ENCODE measurements at places on chromosomes 7 and 10. TPM values are rescaled to one million over a fixed set of nuclear protein-coding genes. Genes with fewer than 3 reads are reported as not detected.
A peak's percentile ranks its signal among the peaks of the same experiment; 100 is the strongest.

DNA sequence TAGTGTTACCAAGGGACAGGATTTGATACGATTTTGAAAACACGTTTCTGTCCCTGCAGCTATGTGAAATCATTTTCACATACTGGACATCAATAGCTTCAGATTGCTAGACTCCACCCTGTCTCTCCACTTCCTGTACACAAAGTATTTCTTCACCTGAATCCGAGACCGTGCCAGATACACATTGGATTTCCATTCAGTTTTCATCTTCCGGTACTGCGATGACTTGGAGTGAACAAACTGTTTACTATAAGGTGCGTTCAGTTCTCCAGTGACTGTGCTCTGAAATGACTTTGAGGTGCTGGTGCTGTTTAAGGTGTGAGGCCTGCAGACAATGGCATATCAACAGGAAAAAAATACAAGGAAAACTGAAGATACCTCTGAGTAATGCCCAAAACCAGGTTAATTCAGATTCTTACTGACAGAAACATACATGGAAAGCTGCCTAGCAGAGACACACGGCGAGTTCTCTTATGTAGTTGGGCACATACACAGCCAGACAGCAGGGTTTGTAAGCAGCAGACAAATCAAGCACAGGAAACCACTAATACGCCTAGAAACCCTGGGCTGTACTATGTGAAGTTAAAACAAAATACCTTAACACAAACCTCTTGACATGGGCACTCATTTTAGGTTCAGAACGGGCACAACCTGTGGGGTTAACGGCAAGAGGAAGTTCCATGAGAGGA, 119.2 kb downstream of the GALNT11 start:
- no peak for DNase-seq

GRCh38 chr10:13993673-13994089, 337.0 kb downstream of the FRMD4A start:
- DNase-seq = no peak

DNA sequence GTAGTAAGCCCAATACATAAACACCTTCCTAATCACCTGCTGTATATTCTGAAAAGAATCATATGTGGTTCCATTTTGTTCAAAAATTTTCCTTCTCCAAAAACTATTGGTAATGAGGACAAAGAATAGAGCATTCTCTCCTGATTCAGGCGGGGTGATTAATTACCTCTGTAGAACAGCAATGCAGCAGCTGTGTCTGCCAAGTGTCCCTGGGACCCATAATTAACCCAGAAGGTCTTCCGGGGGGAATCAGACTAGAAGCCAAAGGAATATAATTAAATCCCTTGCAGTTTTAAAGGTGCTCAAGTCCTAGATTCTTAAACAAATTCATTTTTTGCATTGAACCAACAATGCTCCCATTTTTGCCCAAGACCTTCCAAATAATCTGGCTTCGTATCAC, 60.3 kb upstream of the ABLIM1 start:
- DNase-seq = no peak

DNA sequence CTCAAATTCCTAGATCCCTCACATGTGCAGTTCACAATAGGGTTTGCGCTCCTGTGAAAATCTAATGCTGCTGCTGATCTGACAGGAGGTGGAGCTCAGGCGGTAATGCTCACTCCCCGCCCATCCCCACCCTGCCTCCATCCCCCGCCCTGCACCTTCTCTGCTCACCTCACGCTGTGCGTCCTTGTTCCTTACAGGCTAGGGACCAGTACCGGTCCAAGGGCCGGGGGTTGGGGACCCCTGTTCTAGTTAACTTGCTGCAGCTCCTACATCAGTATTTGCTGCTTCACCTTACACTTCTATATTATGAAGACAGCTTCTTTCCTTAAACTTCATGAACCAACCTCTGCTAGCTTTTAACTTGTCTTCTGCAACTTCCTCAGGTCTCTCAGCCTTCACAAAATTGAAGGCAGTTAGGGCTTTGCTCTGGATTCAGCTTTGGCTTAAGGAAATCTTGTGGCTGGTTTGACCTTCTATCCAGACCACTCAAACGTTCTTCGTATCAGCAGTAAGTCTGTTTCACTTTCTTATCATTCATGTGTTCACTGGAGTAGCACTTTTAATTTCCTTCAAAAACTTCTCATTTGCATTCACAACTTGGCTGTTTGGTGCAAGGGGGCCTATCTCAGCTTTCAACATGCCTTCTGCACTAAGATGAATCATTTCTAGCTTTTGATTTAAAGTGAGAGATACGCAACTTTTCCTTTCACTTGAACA, 1.7 kb upstream of the TNKS2 start:
- no peak for DNase-seq

The VPS50 gene
- total RNA-seq = 38.3 TPM

DNA sequence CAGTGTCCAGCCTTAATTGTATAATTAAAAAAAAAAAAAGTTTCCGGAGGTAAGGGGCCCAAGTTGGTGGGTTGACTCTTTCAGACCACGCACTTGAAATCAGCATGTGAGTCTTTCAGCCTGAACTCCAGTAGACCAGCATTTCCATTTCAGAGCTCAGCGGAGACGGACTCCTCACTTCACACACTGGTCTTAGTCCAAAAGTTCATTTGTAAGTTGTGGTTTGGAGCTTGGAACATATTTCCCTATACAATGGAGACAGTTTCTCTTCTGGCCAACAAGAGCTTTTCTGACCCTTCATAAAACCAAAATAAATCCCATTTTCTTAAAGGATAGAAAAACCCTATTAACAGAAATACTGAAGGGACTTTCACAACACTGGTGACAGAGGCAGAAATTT, 41.0 kb downstream of the ATXN7L1 start:
- DNase-seq = no peak

The CALHM1 gene
- not detected for total RNA-seq

- no peak for DNase-seq
Measured at GRCh38 chr7:74129887-74130286, 44.3 kb upstream of the EIF4H start.

The GIMAP1 gene
- 1.3 TPM for total RNA-seq

GRCh38 chr10:122592161-122592560, 31.6 kb downstream of the DMBT1 start:
- no peak for DNase-seq

GRCh38 chr7:115128154-115128553, 206.3 kb downstream of the MDFIC start:
- DNase-seq = no peak

DNA sequence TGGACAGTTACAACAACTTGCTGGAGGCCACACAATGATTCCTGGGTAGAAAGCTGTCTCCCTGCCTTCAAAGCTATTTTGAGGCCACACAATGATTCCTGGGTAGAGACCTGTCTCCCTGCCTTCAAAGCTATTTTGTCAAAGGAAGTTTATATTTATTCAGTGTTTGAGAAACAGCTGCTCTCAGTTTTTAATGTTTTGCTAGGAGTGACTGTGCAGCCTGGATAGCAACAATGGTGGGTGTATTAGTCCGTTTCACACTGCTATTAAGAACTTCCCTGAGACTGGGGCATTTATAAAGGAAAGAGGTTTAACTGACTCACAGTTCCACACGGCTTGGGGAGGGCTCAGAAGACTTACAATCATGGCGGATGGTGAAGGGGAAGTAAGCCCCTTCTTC, 3.9 kb upstream of the SGPL1 start:
- no peak for DNase-seq

The RNLS gene
- total RNA-seq = 6.5 TPM

The SRGN gene
- 153 TPM for total RNA-seq

DNA sequence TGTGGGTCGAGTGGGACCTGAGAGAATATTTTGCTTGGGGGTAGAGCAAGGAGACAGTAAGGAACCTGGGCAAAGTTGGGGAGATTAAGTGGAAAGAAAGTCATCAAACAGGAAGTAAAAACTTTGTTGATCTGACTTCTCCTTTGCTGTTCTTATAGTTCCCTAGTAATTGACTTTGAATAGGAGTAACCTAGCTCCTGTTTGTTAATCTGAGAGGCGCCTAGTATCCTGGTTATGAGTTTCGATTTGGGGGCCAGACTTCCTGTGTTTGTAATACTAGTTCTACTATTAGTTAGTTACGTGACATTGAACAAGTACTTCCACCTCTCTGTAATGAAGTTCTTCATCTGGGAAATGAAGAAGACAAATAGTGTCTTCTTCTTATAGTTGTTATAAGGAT, 99.1 kb downstream of the ZNF365 start:
- no peak for DNase-seq

- peak; percentile 40 for DNase-seq
Measured at GRCh38 chr10:103350517-103351260, at the start of gene PCGF6. PCGF6 (minus strand) TSS chr10:103351140; CDS start chr10:103351066, 74 bp downstream.

- DNase-seq = no peak
Measured at GRCh38 chr10:359093-359492, 223.8 kb downstream of the ZMYND11 start.

The SEC61G gene
- 97.8 TPM for total RNA-seq

The DOCK1 gene
- 80.8 TPM for total RNA-seq

DNA sequence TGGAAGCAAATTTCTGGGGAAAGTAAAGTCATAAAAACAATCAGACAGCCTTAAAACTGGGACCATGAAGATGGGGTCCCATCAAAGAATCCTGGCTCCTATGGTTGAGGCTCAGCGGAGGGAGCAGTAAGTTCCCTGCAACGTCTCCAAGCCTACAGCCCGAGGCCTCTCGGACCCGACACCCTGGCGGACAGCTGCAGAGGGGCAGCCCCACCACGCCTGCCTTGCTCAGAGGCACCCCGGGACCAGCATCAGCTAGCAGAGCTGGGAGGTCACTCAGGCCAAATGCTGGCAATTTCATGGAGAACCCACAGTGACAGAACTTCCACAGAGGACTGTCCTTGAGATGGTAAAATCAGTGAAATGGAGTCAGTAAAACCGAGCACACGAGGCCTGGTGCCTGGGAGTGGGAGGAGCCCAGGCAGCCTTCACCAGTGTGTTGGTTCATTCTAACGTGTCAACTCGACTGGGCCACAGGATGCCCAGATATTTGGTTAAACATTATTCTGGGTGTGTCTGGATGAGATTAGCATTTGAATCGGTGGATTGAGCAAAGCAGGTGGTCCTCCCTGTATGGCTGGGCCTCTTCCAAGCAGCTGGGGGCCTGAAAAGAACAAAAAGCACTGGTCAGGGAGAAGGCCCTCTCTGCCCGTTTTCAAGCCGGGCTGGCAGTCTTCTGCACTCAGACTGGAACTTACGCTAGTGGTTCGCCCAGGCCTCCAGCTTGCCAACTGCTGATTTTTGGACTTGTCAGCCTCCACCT, 96.2 kb upstream of the INSIG1 start:
- no peak for DNase-seq

GRCh38 chr7:22802426-22802825, 20.2 kb downstream of the TOMM7 start:
- no peak for DNase-seq

DNA sequence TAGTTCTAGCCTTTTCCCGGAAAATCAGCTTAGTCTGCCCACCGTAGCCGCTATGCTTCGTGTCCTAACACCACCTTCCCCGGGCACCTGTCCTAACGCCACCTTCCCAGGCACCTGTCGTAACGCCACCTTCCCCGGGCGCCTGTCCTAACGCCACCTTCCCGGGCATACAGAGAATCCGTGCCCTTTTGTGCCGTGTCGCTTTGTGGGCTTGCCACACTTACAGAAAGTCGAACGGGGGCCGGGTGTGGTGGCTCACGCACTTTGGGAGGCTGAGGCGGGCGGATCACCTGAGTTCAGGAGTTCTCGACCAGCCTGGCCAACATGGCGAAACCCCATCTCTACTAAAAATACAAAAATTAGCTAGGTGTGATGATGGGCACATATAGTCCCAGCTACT, 73.6 kb upstream of the DNAJB6 start:
- DNase-seq = no peak

DNA sequence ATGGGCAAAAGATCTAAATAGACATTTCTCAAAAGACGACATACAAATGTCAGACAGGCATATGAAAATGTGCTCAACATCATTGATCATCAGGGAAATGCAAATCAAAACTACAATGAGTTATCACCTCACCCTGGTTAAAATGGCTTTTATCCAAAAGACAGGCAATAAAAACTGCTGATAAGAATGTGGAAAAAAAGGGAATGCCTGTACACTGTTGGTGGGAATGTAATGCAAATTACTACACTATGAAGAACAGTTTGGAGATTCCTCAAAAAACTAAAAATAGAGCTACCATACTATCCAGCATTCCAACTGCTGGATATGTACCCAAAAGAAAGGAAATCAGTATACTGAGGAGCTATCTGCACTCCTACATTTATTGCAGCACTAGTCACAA, 18.0 kb downstream of the GSDME start:
- no peak for DNase-seq

The CLDN4 gene
- 75.4 TPM for total RNA-seq

- DNase-seq = no peak
Measured at GRCh38 chr10:4837551-4837950, 11.5 kb downstream of the AKR1E2 start.

The TAS2R3 gene
- 3.6 TPM for total RNA-seq

GRCh38 chr10:4459531-4459930, 366.5 kb upstream of the AKR1E2 start:
- no peak for DNase-seq

The TCAF1 gene
- total RNA-seq = 59.4 TPM

DNA sequence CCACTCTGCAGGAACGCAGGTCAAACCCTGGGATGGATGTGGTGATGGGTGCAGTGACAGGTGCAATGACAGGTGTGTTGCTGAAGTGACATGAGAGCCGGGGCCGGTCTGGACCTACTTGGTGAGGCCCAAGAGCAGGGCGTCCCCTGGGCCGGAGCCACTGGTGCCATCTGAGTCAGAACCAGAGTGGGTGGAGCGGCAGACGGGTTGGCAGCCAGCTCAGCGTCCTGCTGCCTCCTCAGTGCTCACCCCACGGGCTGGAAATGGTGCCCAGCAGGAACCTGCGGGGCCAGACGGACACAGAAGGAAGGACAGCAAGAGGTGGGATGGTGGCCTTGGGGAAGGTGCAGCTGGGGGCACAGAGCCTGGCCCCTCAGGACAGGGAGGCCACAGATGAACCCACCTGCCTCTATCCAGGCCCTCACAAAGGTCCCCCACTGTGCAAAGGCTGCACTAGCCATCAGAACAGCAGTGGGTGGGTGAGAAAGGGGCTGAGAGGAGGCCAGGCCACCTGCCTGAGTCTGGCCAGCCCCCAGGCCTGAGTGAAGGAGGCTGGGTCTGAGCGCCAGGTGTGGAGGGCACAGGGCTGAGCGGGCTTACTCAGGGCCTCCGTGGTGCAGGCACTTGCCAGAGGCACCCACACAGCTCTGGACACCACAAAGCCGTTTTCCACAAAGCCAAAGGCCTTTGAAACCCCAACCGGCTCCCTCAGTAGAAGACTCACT, 129.0 kb upstream of the PPP2R2D start:
- no peak for DNase-seq

The CELF2 gene
- total RNA-seq = 29.3 TPM

The MYL7 gene
- 2.0 TPM for total RNA-seq

The RBP4 gene
- total RNA-seq = 55.5 TPM

GRCh38 chr7:983004-983615, at the start of gene CYP2W1:
CYP2W1 (plus strand) TSS chr7:983181; CDS start chr7:983212, 31 bp downstream.
- DNase-seq = no peak

DNA sequence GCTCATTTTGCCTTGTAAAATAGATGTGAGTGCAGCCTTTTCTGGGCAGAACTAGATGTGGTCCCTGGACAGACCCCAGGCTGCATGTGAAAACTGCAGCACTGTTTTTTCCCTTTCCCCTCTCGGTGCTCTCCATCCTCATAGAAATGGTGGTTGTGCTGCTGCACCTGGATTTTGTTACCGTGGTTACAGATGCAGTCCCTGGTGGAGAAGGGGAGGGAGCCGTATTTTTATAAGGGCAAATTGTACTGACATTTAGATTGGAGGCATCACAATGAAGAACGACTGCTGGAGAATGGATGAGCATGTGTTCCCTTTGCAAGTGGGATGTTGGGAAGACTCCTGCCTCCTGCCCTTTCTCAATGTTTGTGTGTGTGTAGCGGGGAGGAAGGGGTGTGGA, 469.9 kb downstream of the CCSER2 start:
- no peak for DNase-seq

The TMEM209 gene
- 12.4 TPM for total RNA-seq

The LIPJ gene
- 0.49 TPM for total RNA-seq

- no peak for DNase-seq
Measured at GRCh38 chr10:44295644-44296241, 89.2 kb downstream of the CXCL12 start.

Data from skin of body (tissue), 3 donors.